Tibial artery (tissue), 4 donors: ENCODE measurements at places on chromosomes 4 and X.

- DNase-seq, result no peak
Measured at GRCh38 chr4:186537843-186538521, 17.4 kb downstream of the MTNR1A start.

DNA sequence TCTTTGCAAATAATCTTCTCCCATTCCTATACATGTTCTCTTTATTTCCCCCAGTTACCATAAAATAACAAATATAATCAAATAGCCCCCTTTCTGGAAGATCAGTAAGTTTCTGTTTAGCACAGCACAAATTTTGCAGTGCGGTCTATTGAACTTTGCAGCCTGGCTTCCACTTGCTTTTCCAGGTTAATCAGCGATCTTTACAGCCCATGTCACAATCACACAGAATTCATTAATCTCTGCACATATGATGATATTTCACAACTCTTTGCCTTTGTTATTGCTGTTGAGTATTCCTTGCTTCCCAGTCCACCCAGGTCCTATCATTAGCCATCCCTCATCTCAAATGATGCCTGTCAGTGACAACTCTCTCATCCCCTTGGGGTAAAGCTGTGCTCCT, 2358.0 kb downstream of the PCDH7 start:
- no peak for DNase-seq

- DNase-seq, result no peak
Measured at GRCh38 chr4:174753021-174753420, 76.0 kb downstream of the GLRA3 start.

DNA sequence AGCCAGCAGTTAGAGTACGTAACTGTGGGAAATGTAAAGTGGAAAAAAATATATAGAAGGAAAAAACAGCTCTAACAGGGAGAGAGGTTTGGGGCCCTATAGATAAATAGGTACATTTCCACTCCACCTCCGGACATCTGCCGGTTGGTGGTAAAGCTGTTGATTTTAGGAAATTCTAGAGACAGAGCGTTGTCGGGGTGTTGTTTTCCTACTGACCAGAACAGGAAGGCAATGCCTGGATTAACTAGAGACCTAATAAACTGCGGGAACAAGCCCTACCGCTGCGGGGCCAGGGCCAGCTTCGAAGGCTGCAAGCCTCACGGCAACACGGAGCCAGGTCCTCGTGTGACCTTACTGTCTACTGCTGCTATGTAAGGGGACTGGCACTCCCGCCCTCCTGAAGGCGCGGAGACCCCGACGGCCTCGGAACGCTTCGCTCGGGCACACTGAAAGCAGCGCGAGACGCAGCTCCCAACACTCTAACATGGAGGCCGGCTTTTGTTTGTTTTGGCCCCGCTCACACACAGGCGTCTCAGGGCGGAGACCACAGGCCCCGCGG, 702 bp upstream of the CDKN2AIP start:
- no peak for DNase-seq

DNA sequence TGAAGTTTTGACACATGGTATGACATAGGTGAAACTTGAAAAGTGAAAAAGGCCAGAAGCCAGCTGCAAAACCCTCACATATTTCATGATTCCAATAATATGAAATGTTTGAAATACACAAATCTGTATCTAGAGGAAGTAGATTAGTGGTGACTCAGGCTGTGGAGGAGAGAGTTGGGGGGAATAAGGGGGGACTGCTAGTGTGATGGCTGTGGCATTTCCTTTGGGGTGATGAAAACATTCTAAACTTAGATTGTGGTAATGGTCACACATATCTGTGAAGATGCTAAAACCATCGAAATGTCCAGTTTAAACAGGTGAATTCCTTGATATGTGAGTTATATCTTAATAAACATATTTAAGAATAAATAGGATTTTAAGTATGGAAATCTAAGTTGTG, 343.5 kb upstream of the SFRP2 start:
- no peak for DNase-seq
